ENCODE measurements at places on chromosomes 1 and 21.

DNA sequence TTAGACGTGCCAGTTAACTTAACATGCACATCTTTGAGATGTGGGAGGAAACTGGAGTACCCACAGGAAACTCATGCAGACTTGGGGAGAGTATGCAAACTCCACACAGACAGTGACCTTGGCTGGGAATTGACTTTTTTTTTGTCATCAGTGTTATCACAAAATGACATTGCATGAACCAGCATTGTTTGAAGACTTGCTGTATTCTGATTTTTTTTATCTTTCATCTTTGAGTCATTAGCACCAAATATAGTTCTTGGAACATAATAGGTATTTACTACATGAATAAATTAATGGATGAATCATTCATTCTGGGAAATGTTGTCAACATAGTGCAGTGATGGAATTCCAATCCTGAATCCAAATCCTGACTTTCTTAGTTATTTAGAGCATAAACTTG lies 77.0 kb downstream of the ATF6 start:
- DNase-seq: no peak

GRCh38 chr21:26849428-26850115 lies 4.4 kb upstream of the ADAMTS1 start:
- no peak for DNase-seq

DNA sequence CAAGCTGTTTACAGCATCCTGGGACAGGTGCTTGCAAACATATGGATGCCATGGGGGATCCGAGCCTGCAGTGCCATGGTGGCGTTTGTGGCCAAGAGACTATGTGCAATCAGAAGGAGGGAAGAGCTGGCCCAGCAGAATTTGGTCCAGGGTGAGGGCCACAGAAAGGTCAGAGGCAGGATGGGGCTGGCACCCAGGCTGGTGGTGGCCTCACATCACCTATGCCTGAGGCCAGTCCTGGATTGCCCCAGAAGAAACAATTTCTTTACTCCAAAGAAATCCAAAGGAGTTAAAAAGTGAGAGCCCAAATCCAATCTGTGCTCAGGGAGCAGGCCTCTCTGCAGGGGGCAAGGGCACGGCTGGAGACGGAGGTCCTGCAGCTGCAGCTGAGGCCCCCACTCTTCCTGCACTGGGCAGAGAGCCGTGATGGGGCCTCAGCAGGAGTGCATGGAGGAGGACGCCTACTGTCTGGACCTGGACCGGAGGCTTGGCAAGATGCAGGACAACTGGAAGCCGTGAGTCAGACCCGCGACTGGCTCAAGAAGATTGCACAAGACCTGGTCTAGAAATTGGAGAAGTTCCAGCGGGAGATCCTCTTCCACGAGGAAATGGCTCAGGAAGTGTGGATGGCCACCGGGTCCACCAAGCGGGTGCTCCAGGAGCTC lies 163.5 kb downstream of the RYR2 start:
- DNase-seq: no peak

DNA sequence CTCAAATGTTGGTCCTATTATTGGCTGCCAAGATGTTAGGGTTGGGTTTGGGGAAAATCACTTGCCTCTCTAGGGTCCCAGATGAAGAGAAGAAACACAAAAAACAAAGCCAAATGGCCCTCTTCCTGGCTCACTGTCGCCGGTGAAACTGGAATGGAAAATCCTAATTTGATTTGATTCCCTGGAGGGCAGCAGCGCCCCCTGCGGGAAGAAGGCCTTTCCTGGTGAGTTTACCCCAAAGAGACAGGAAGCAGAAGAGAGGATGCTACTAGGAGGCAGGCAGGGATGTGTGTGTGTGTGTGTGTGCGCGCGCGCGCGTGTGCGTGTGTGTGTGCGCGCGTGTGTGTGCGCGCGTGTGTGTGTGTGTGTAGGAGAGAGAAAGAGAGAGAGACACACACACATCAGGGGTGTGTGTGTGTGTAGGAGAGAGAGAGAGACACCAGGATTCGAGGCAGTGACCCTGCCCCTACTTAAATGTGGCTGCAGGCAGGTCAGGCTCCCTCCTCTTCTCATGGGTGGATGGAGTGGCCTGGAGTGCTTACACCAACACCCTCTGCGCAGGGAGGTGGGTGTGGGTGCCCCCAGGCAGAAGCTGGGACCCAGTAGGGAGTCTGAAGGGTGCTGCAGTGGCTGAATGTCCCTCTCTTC lies 3.1 kb upstream of the SELENON start:
- peak; percentile 78 for DNase-seq

DNA sequence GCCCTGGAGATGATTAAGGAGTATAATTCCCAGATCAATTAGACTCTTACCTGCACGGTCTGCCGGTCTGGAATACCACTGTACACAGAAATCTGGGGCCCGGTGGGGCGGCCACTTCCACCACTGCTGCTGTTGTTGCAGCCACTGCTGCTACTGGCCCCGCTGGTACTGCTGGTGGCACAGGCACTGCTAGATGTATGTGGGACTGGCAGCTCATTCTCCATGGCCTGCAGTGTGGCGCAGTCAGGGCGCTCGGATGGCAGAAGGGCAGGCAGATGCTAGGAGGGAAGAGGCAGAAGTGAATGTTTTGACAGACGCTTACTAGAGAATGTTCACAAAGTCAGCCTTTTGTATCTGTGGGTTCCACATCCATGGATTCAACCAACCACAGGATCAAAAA lies 54.4 kb upstream of the A3GALT2 start:
- DNase-seq: no peak

- no peak for DNase-seq
Observed at GRCh38 chr1:160665330-160666078, 18.7 kb upstream of the SLAMF1 start.

Data from activated T-cell treated with anti-CD3 and anti-CD28 coated beads, Interleukin-2, amount 50 U/mL, for 72 hours (primary cell).